Stimulated activated CD8-positive, alpha-beta memory T cell treated with anti-CD3 and anti-CD28 coated beads, Interleukin-7, amount 100 ng/mL, for 4 hours (primary cell): ENCODE measurements at places on chromosomes 11 and 22.

- DNase-seq: no peak
Observed at GRCh38 chr22:27624705-27625104, 176.9 kb downstream of the MN1 start.

GRCh38 chr22:40726514-40726913, 47.2 kb downstream of the MCHR1 start:
- no peak for DNase-seq

GRCh38 chr11:78405805-78406204, 11.8 kb downstream of the GAB2 start:
- DNase-seq: no peak

- DNase-seq: no peak
Observed at GRCh38 chr11:108790501-108791299, 125.8 kb downstream of the DDX10 start.

- DNase-seq: no peak
Observed at GRCh38 chr22:23281053-23281405, 100.7 kb downstream of the BCR start.

DNA sequence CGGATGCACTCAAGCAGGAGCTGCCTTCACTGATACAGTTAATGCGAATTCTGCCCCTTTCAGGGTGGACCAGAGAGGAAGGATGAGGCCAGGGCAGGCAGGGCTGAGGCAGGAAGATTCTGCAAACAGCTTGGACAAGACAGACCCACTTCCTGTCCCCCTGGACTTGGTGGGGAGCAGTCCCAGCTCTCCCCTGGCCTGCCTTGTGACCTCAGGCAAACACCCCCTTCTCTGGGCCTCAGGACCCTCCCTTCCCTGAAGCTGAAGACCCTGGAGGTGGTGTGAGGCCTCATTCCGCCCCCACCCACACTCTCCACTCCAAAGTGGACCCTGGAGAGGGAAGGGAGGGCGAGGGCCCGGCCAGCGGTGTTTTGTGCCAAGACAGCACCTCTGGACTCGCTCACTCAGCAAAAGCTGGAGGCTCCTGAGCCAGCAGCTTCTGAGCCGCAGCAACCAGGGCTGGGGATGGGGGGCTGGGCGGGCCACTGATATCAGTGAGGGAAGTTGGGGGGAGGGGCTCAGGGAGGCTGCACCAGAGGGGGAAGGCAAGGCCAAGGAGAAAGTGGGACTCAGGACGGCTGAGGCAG, 8.5 kb downstream of the RAB3IL1 start:
- DNase-seq: no peak

DNA sequence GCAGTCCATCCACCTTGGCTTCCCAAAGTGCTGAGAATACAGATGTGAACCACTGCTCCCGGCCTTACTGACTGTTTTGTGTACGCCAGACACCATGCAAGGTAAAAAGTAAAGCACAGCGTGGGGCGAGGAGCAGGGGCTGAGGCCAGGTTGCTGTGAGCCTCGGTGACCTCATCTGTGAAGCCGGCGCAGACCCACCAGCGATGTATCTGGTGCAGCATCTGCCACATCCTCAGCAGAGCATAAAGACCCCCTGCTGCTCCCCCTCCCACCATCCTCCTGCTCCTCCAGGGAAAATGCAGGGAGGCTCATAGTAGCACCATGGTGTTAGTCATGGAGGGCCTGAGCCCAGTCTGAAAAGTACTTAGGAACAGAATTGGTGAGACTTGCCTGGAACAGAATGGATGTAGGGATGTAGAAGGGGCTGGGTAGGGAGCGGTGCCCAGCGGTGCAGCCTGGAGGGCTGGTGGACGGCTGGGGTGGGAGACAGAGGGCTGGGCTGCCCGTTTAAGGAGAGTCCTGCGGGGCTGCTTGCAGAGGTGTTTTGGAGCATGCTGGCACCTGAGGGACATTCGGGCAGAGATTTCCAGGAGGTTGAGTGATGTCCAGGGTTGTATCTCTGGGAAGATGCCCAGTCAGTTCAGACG, 462.4 kb downstream of the BRD1 start:
- no peak for DNase-seq

DNA sequence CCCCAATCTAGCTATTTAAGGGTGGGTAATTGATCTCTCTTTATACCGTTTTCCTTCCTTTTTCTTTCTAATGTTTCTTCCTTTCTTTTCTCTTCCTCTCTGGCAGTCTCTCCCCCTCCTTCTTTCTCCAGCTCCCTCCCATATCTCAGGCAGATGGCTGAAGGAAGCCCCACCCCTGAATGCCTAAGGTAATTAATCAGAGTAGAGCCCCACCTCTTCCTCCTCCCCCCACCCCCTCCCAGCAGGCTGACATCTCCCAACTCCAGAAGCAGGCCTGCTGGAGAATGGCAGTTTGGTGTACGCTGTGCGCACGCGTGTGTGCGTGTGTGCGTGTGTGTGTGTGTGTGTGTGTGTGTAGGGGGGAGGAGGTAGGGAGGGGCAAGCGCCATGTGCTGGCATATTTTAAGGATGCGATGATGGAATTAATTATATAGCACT, 122.6 kb downstream of the APOL5 start:
- no peak for DNase-seq

DNA sequence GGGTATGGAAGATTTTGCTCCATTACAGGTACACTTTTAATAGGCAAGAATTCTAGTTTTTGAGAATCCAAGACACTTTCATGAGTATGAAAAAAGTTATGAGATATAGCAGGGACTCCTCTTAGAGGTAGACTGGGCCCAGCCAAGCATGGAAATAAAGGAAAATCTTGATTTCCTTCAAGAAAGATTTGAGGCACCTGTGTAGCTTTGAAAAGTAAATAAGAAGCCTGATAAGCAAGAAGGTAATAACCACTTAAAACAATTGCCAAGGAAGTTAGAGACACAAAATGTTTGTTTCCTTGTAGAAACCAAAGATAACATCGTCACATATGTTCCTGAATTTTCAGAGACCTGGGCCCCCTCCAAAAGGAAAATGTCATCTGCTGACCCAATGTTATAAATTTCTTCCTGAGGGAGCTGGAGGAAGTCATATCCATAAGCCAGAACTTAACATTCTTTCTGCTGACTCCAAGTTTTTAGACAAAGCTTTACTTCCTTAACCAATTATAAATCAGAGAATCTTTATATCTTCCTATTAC, 314.5 kb upstream of the ANO3 start:
- DNase-seq: no peak

DNA sequence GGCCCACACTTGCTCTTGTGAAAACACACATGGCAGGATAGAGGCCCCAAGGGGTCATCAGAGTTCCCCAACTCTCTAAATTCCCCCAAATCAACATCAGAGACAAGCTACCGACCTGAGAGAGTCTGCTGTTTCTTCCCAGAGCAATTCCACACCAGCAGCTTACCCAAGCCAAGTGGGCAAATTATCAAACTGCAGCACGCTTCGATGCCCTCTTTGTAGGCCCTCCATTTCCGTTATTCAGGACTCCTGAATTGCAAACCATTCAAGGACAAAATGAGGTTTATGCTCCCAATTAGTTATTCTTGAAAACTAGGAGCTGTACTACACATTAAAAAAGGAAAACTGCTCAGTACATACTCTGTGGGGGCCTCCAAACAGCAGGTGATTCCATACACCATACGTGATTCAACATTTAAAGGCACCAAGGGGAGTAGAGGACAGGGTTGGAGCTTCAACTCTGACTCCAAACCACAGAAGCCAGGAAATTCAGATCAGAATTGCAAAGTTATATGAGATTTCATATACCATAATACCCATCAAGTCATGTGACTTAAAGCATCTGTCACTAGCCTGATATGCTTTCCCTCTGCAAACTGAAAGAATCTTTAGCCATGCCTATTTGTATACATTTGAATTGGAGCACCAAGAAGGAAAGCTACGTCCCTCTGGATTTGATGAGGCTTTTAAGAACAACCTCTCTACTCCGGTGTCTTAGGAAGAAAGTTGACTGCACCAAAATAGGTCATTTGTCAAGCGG, 234.8 kb downstream of the CADM1 start:
- DNase-seq: no peak

- no peak for DNase-seq
Observed at GRCh38 chr22:29765905-29766631, 739 bp downstream of the ZMAT5 start.
